ENCODE measurements at places on chromosomes 16 and 17. TPM values are rescaled to one million over a fixed set of nuclear protein-coding genes. Genes with fewer than 3 reads are reported as not detected.

Gene USP32
- total RNA-seq = 42.5 TPM

Gene TMEM238L
- not detected for total RNA-seq

Gene KRT33B
- not detected for total RNA-seq

Gene CYGB
- total RNA-seq = 0.29 TPM

Gene TMEM114
- not detected for total RNA-seq

Gene ZDHHC1
- 0.42 TPM for total RNA-seq

Gene SLC43A2
- total RNA-seq = 0.32 TPM

Gene SALL1
- not detected for total RNA-seq

Gene ZC3H18
- total RNA-seq = 92.9 TPM

Gene KCNJ12
- total RNA-seq = not detected

Gene SLC5A2
- total RNA-seq = not detected

Gene TPSG1
- total RNA-seq = not detected

Gene ESRP2
- total RNA-seq = not detected

Gene KRTAP16-1
- not detected for total RNA-seq

Gene ATXN2L
- 313 TPM for total RNA-seq

Gene ELMO3
- 8.0 TPM for total RNA-seq

Gene CCL1
- total RNA-seq = 22.4 TPM

Gene VTN
- 0.12 TPM for total RNA-seq

Gene HOXB4
- total RNA-seq = 9.0 TPM

Gene CNGB1
- not detected for total RNA-seq

Gene NUDT7
- 5.9 TPM for total RNA-seq

Gene TMEM106A
- 18.0 TPM for total RNA-seq

Gene OR3A3
- total RNA-seq = not detected

Gene BICDL2
- 0.51 TPM for total RNA-seq

Gene FOXO3B
- total RNA-seq = 4.5 TPM

Gene PSMC5
- 169 TPM for total RNA-seq

Gene TBC1D3
- not detected for total RNA-seq

Gene STAT5B
- 156 TPM for total RNA-seq

Gene XYLT1
- 41.7 TPM for total RNA-seq

Gene ZNF785
- 22.4 TPM for total RNA-seq

Gene ZP2
- not detected for total RNA-seq

Gene SHISA6
- not detected for total RNA-seq

Gene CD19
- total RNA-seq = not detected

Gene ZNF205
- not detected for total RNA-seq

Gene MYO15A
- total RNA-seq = 0.42 TPM

Gene PLEKHG4
- 23.0 TPM for total RNA-seq

Gene PRDM7
- total RNA-seq = not detected

Gene IL21R
- total RNA-seq = 72.3 TPM

Gene EVI2B
- 54.8 TPM for total RNA-seq

Gene RASD1
- total RNA-seq = 1.4 TPM

Gene CDK5R1
- total RNA-seq = 3.5 TPM

Gene RUNDC3A
- total RNA-seq = 0.64 TPM

Gene DNAAF1
- not detected for total RNA-seq

Gene CDH8
- total RNA-seq = not detected

Gene LITAFD
- total RNA-seq = not detected

Gene ZSCAN10
- 0.24 TPM for total RNA-seq

Gene BIRC5
- total RNA-seq = 53.4 TPM

Gene KCNH4
- 0.59 TPM for total RNA-seq
